ENCODE measurements at places on chromosomes 13 and 19. TPM values are rescaled to one million over a fixed set of nuclear protein-coding genes. Genes with fewer than 3 reads are reported as not detected.

The CNN1 gene
- not detected for total RNA-seq

The APOC1 gene
- not detected for total RNA-seq

GRCh38 chr19:58563823-58564222 is 5.4 kb upstream of the UBE2M start:
- H3K4me3 ChIP-seq: peak overlapping the region; percentile 75
- peaks cover 60% of the 10 kb centered on the region for H3K4me1 ChIP-seq
- H3K27me3 ChIP-seq: no peaks in the 10 kb centered on the region
- H3K36me3 ChIP-seq: peaks cover 29% of the 10 kb centered on the region
- no peak for DNase-seq

- peaks cover 10% of the 10 kb centered on the region for H3K27me3 ChIP-seq
- no peak overlapping the region for H3K27ac ChIP-seq
- H3K36me3 ChIP-seq: no peaks in the 10 kb centered on the region
- no peaks in the 10 kb centered on the region for H3K4me1 ChIP-seq
These were observed 76.5 kb upstream of the RNF113B start for GRCh38 chr13:98253526-98253925.

DNA sequence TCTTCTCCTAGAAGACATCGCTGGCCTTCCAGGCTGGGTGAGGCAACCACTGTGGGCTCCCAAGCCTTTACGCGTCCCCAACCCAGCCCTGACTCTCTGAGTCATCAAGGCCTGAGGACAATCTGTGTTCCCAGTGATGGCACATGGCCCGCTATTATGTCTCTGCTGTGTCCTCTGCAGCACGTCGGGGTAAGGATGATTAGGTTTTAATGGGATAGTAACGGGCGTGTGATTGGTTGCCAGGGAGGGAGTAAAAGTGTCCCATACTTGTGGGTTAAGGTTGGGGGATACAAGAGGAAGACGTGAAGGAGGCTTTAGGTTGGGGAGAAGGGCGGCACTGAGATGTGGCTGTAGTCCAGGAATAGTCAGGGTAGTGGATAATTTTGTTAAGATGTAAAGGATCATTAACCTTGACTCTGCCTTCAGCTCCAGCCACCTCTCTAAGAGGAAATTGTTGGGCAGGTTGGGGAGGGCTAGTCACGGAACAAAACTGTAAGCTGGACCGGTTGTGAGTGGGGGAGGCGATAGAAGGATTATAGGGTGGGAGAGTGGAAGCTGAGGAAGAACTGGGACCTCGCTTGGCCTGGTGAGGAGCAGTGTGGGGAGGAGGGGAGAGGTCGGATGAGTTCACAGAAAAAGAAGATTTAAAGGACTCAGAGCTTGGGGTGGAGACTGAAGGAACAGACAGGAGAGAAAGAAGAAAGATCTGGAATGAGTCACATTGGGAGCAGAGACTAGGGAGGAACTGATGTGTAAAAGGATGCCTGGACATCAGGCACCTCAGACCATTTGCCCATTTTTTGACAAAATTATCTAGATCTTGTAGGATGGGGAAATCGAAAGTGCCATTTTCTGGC is 27.9 kb upstream of the IGFL1 start:
- no peak overlapping the region for H3K27ac ChIP-seq
- H3K4me1 ChIP-seq: no peaks in the 10 kb centered on the region
- no peaks in the 10 kb centered on the region for H3K36me3 ChIP-seq
- DNase-seq: no peak

- H3K36me3 ChIP-seq: no peaks in the 10 kb centered on the region
- no peak overlapping the region for H3K27ac ChIP-seq
- H3K4me3 ChIP-seq: no peak overlapping the region
- no peak for DNase-seq
- no peaks in the 10 kb centered on the region for H3K27me3 ChIP-seq
These were observed 90.1 kb downstream of the PCDH9 start for GRCh38 chr13:67140006-67140405.
